ENCODE measurements at places on chromosomes 16 and 17. TPM values are rescaled to one million over a fixed set of nuclear protein-coding genes. Genes with fewer than 3 reads are reported as not detected.

The KDM6B gene
- 11.5 TPM for total RNA-seq

The BTBD17 gene
- not detected for total RNA-seq

The SOST gene
- not detected for total RNA-seq

The GDPD3 gene
- 0.42 TPM for total RNA-seq

The KRT33A gene
- total RNA-seq: not detected

All from liver (tissue), 10 donors.